ENCODE measurements at places on chromosomes 4 and X.

- DNase-seq, result no peak
Measured at GRCh38 chr4:16783119-16783518, 115.3 kb downstream of the LDB2 start.

GRCh38 chr4:156953951-156954350 lies 17.6 kb downstream of the PDGFC start:
- DNase-seq, result no peak

GRCh38 chrX:68175562-68175961 lies 257.7 kb downstream of the OPHN1 start:
- no peak for DNase-seq

GRCh38 chrX:134932528-134933217 lies 58.1 kb upstream of the SMIM10 start:
- no peak for DNase-seq

DNA sequence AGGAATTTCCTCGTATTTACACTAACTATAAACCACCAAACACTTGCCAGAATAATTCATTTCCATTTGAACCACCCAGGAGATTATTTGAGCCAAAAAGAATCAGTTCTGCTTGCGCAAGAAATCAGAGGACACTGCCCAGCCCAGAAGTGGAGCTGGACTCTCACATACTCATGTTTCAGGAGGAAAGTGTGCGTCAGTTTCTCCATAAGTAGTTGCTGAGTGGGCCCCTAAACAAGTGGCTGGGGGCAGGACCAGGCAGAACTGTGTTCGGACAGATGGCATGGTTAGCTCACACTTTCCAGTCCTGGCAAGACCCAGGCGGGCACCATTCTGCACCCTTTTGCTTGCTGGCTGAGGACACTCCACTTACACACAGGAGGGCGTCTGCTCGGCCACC lies 38.8 kb downstream of the BTC start:
- no peak for DNase-seq

- no peak for DNase-seq
Measured at GRCh38 chr4:103207673-103208072, 9.5 kb upstream of the CENPE start.

DNA sequence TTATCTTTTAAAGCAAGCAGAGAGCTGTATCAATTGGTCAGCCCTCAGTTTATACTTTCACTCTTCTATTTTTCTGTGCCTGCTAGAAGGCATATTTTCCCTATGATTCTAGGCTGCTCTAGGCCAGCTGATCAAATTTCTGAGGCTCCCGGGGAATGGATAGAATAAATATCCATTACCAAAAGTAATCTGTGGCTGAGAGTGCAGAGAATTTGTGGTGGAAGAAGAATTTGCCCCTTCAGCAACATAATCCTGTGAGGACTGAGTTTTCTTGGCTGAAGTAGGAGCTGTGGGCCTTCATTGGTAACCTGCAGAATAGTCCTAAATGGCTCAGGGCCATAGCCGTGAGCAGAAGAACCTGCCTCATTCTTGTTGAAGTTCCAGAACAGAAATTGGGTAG lies 314.6 kb upstream of the CASK start:
- no peak for DNase-seq

Data from bone marrow (tissue), 2 donors.